ENCODE measurements at places on chromosomes 1 and 21. TPM values are rescaled to one million over a fixed set of nuclear protein-coding genes. Genes with fewer than 3 reads are reported as not detected.

ATP1A4 gene
- total RNA-seq, result 0.60 TPM

KIF14 gene
- 4.3 TPM for total RNA-seq

NEXN gene
- 10.6 TPM for total RNA-seq

MYBPH gene
- total RNA-seq, result 4.5 TPM

NTPCR gene
- total RNA-seq, result 31.2 TPM

VHLL gene
- total RNA-seq, result not detected

FCRL6 gene
- 0.16 TPM for total RNA-seq

NCAM2 gene
- 24.0 TPM for total RNA-seq

CSTB gene
- 6.3 TPM for total RNA-seq

CXADR gene
- 57.9 TPM for total RNA-seq

TCEA3 gene
- total RNA-seq, result 50.6 TPM

KRTAP19-2 gene
- not detected for total RNA-seq

CRABP2 gene
- 117 TPM for total RNA-seq

CR1L gene
- total RNA-seq, result not detected

RPE65 gene
- 37.7 TPM for total RNA-seq

LIPI gene
- total RNA-seq, result not detected

LRP8 gene
- 52.0 TPM for total RNA-seq

NECTIN4 gene
- total RNA-seq, result 3.6 TPM

LCE6A gene
- total RNA-seq, result not detected

CCT3 gene
- total RNA-seq, result 259 TPM

CD247 gene
- total RNA-seq, result 0.77 TPM

LRRC38 gene
- 1.6 TPM for total RNA-seq

AADACL3 gene
- 0.11 TPM for total RNA-seq

MX1 gene
- 8.1 TPM for total RNA-seq

LDLRAD1 gene
- total RNA-seq, result not detected

SMCP gene
- not detected for total RNA-seq

VCAM1 gene
- 17.2 TPM for total RNA-seq

B3GALT5 gene
- 7.9 TPM for total RNA-seq

KRTAP24-1 gene
- total RNA-seq, result not detected

ACKR1 gene
- 8.9 TPM for total RNA-seq

ABL2 gene
- total RNA-seq, result 39.9 TPM

OR6Y1 gene
- total RNA-seq, result not detected

TMCC2 gene
- total RNA-seq, result 45.5 TPM

PAQR7 gene
- 5.6 TPM for total RNA-seq

ZBTB8B gene
- 3.8 TPM for total RNA-seq

POFUT2 gene
- 79.6 TPM for total RNA-seq

KRTAP19-3 gene
- not detected for total RNA-seq

FAM167B gene
- total RNA-seq, result 2.1 TPM

HES4 gene
- 43.5 TPM for total RNA-seq

APCS gene
- not detected for total RNA-seq

CRYBG2 gene
- 1.9 TPM for total RNA-seq

SLAMF6 gene
- total RNA-seq, result not detected

AZIN2 gene
- 14.5 TPM for total RNA-seq

GJA9 gene
- total RNA-seq, result not detected

CASQ1 gene
- 35.8 TPM for total RNA-seq

LAPTM5 gene
- 11.3 TPM for total RNA-seq

PPFIA4 gene
- 15.8 TPM for total RNA-seq

RSBN1 gene
- total RNA-seq, result 57.8 TPM

All from camera-type eye (tissue), 1 donor.